Osteoblast (primary cell): ENCODE measurements at places on chromosomes 2 and 18. TPM values are rescaled to one million over a fixed set of nuclear protein-coding genes. Genes with fewer than 3 reads are reported as not detected.
A peak's percentile ranks its signal among the peaks of the same experiment; 100 is the strongest.

DNA sequence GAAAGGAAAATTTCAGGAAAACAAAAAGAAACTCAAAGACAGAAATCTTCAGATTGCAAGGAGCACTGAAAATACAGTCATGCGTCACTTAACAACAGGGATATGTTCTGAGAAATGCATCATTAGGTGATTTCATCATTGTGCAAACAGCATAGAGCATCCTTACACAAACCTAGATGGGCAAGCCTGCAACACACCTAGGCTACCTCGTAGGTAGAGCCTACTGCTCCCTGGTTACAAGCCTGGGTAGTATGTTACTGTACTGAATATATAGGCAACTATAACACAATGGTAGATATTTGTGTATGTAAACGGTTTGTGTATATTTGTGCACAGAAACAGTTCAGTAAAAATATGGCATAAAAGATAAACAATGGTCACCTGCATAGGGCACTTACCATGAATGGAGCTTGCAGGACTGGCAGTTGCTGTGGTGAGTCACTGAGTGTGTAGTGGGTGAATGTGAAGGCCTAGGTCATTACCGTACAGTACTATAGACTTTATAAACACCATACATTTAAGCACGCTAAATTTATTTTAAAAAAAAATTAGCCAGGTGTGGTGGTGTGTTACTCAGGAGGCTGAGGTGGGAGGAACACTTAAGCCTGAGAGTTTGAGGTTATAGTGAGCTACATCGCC is 33.4 kb downstream of the SFXN5 start:
- DNase-seq, result no peak

GRCh38 chr2:104539649-104540048 is 314.3 kb upstream of the POU3F3 start:
- no peak for DNase-seq

DNA sequence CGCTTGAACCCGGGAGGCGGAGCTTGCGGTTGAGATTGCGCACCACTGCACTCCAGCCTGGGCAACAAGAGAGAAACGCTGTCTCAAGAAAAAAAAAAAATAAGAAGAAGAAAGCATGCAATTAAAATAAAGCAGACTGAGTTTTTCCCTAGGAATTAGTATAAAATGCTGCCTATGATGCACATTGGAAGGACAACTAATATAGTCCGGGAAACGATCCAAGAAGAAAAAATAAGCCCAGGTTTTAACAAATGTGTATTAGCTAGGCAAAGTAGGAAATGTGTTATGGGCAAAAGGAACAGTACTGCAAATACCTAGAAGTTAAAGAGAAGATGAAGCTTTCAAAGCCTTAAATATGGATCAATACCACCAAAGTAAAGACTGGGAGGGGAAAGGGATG is 64.0 kb downstream of the SPIRE1 start:
- no peak for DNase-seq

GRCh38 chr2:147632198-147632597 is 212.6 kb upstream of the ACVR2A start:
- no peak for DNase-seq

DNA sequence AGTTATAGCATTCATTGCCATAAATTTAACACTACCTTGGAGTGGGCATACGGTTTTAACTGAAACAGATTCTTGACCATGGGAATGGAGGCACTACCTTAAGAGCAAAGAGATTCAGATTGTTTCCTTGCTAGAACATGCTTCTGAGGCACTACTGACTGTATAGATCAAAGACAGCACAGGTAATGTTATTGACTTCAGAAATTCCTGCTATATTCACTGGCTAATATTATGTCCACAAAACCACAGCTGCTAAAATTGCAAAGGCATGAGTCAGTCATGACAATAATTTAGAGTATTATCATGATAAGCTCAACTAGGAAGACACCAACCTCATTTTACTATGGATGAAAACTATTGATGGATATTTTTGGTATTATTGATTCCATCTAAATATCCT is 39.4 kb downstream of the SLC8A1 start:
- no peak for DNase-seq

DNA sequence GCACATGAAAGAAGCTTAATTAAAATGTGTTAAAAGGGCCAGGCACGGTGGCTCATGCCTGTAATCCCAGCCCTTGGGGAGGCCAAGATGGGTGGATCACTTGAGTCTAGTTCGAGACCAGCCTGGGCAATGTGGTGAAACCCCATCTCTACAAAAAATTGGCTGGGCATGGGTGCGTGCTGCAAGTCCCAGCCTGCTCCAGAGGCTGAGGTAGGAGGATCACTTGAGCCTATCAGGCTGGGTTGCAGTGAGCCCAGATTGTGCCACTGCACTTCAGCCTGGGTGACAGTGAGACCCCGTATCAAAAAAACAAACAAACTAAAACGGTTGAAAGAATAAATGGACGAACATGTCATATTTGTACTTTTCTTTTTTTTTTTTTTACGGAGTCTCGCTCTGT is 26.0 kb downstream of the REL start:
- no peak for DNase-seq

- peak; percentile 45 for DNase-seq
These were observed 39.5 kb upstream of the FHL2 start for GRCh38 chr2:105438104-105438929.

GRCh38 chr2:165558832-165559231 is 89.3 kb downstream of the CSRNP3 start:
- no peak for DNase-seq

Gene RGPD5
- 28.6 and 29.2 TPM in 2 replicates for total RNA-seq

DNA sequence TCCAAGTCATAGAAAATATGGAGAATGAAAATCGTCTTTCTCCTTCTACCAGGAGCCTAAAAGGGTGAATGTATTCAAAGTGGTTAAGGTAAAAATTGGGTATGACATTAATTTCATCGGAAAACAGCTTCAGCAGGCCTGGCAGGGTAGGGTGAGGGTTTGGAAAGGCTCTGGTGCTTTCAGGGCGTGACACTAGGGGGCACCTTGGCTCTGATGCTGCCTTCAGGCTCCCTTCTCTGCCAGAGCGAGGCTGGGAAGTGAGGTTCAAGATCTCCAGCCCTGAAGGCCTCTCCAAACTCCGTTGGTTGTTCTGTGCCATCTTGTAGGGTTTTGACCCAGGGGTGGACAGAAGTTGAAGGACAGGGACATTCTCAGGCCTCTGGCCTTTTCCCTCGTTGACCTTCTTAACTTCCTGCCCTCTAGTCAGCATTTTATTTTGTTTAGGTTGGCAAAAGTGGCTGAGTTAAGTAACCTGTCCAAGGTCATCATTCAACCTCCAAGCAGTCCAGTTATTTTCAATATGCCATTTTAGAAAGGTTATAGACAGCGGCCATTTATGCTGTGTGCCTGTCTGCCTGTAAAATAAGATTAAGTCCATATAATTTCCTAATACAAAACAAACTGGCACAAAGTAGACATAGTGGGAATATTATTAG is 40.3 kb downstream of the EML6 start:
- no peak for DNase-seq

Gene PLEKHH2
- 18.8 and 19.2 TPM in 2 replicates for total RNA-seq

- peak; percentile 79 for DNase-seq
These were observed 1.4 kb upstream of the PLCL1 start for GRCh38 chr2:197803033-197803444.

Gene KLF11
- 6.8 and 8.3 TPM in 2 replicates for total RNA-seq

DNA sequence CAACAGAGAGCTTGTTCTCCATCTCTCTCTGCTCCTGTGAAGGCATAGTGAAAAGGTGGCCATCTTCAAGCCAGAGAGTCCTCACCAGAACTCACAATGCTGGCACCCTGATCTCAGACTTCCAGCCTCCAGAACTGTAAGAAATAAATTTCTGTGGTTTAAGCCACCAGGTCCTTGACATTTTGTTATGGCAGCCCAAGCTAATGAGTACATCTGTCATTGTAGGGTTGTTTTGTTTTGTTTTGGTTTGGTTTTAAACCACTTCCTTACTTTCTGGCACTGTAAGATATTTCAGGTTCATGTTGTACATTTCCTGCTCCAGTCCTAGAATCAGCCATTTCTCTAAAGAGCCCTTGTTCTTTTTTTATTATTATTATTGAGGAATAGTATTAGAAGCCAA is 171.2 kb downstream of the CPS1 start:
- DNase-seq, result no peak

DNA sequence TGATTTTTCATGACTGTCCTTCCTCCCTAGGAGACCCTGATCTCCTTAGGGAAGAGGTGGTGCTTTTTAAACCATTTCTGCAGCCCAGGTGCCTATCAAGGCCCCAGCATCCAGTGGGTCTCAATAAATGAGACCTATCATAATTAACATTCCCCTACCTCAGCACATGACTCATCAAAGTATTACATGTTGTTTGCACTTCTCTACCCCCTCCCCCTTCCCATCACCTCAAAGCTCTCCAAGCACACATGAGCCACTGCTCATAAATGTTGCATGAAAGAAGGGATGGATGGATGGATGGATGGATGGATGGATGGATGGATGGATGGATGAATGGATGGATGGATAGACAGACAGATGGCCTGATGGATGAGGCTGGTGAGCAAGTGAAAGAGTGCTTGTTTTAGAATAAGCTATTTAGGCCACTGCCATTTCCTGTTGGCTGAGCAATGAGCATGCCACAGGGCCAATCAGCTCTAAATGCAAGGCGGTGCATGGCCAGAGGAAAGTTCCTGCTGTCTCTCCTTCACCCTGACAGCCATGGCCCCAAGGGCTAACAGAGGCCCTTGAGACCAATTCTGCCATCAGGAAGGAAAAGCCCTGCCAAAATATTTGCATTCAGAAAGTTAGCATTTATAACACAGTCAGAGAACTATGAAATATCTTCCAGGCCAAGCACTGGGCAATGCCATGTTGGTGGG is 20.9 kb upstream of the STEAP3 start:
- DNase-seq, result peak; percentile 50

Gene UGT1A4
- total RNA-seq, result not detected in 2 replicates

DNA sequence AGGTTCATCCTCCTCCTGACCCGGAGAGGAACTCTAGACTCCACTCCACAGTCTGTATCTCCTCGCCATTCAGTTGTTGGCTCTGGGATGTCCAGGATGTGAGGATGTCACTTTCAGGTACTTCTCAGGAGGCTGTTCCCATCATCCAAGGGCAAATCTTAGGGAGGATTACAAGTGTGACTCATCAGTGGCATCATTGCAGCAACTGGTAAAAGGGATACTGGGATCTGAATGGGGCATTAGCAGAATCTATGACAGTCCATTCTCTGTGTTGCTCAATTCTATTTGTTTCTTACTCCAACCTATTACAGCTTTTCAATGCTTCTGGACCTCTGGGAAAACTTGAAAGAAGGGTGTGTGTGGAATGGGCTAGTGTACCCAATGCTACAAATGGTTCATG is 81.5 kb upstream of the FN1 start:
- no peak for DNase-seq

Gene AFF3
- 2.9 and 4.3 TPM in 2 replicates for total RNA-seq

DNA sequence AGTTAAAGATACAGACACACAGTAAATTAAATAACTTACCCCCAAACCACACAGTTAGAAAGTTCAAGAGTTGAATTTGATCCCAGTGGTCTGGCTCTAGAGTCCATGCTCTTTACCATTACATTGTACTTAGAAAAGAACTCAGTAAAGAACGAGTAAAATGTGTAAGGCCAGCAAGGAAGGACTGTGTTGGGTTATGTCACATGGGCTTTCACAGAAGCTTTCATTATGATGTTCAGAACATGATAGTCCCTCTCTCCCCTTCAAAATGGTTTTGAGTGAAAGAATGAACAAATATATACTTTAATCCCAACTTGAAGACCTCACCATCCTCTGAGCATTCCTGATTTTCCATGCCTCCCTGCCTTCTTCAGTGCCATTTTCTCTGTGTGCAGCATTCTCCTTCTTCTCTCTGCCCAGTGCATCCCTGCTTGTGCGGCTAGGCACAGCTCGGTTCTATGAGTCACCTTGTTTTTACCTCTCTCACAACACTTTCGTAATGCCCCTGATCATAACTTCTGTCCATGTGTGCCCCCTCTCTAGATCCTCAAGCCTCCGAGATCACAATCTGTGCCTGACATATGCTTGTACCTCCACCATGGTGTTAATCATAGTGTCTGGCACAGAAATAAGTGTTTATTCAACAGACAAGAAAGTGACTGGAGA is 22.0 kb downstream of the RASGRP3 start:
- DNase-seq, result no peak

Gene SLC25A52
- total RNA-seq, result not detected in 2 replicates

- no peak for DNase-seq
These were observed 1548.2 kb upstream of the CELF4 start for GRCh38 chr18:39113790-39114189.

- DNase-seq, result no peak
These were observed 67.4 kb upstream of the PNPT1 start for GRCh38 chr2:55761024-55761423.

GRCh38 chr2:12688893-12689292 is 27.8 kb upstream of the TRIB2 start:
- DNase-seq, result no peak

Gene UGT1A3
- total RNA-seq, result not detected in 2 replicates

- DNase-seq, result no peak
These were observed 51.7 kb downstream of the SOS1 start for GRCh38 chr2:39069136-39069515.

- DNase-seq, result no peak
These were observed 241.8 kb upstream of the MGAT5 start for GRCh38 chr2:134011936-134012586.

Gene PLA2R1
- total RNA-seq, result 19.2 and 19.9 TPM in 2 replicates

DNA sequence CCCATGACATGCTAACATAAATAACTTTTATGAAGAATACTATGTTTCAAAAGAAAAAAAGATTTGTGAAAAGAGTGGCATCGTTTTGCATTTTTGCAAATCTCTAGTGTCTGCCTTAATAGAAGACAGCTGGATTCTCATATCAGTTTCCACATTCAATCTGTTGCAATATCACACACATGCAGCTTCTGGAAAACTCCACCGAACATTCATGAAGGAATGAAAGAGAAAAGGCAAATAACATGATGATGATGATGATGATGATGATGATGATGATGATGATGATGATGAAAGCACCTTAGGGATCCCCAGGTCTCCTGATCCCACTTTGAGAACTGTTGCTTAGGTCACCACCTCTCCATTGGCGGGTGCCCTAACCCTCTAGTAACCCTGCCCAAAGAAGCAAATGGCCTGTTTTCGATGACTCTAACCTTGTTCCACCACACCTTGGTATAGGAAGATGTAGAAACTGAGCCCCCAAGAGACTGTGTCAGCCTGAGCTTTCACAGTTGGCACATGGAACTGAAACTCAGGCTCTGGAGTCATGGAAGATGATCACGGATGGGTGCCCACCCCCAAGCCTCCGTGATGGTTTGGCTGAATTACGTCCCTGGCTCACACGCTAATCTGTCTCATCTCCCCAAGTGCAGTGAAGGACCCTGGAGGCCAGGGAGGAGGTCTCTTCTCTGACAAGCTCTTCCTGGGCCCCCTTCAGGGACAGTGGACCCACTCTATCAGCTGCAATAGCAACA is 80.1 kb upstream of the SMAD7 start:
- DNase-seq, result no peak

GRCh38 chr2:230875347-230876315 is 10.9 kb downstream of the ITM2C start:
- DNase-seq, result peak; percentile 52

Gene FBXO36
- 6.9 and 7.7 TPM in 2 replicates for total RNA-seq

- DNase-seq, result no peak
These were observed 62.5 kb downstream of the DHRS9 start for GRCh38 chr2:169131587-169132512.

GRCh38 chr2:163735685-163736432 is at the start of gene FIGN:
FIGN (minus strand) TSS chr2:163736008; CDS start chr2:163734927, 1,081 bp downstream.
- DNase-seq, result peak; percentile 98
